Stimulated activated CD4-positive, alpha-beta T cell treated with anti-CD3 and anti-CD28 coated beads, TNF-alpha, amount 100 ng/mL, for 1 hour (primary cell): ENCODE measurements at places on chromosomes 12 and 14.

DNA sequence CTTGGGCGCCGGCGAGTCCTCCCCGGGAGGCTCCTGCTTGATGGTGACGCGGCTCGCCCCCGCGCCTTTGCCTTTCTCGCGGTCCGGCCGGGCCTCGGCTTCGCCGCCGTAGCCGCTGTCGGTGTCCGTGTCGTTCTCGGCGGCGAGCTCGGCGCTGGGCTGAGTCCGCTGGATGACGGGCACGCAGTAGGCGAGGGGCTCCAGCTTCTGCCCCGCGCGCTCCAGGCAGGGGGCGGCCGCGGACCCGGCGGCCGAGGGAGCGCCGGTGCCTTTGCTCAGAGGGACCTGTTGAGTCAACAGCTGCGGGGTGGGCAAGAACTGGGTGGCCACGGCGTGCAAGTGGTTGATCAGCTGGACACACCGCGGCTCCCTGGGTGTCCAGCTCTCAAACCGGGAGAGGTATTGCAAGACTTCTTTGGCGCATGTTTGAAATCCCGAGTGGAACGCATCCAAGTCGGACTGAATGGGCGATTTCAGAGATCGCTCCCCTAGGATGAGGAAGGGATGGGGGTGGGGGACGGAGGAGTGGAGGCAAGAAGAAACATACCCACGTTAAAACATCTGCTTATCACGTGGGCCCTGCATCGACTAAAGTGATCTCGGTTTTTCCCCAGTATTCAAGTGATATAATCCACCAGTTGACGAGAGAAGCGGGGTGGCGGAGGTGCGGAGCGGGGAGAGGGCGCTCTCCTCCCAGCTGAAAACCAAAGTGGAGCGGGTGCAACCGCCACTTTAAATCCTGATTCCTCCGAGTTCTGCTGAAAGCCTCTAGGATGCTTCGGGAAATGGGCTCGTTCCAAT, 2.0 kb downstream of the BHLHE41 start:
- no peak for DNase-seq

DNA sequence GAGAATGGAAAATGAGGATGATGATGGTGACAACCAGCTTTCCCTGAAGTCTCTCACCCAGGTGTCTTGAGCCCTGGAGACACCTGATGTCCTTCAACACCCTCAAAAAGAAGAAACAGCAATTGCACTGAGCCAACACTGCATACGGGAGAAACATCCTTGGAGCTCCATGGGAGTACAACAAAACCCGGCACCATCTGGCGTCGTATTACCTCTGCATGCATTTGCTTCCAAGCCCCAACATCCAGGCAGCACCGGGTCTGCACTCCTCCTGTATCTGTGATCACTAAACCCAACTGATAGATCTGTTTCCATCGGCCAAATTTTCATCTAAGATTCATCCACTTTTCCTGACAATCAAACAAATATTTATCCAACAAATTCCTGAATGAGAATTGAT, 249.9 kb downstream of the DPF3 start:
- no peak for DNase-seq

GRCh38 chr12:51033457-51034089, 7.4 kb upstream of the SLC11A2 start:
- no peak for DNase-seq

DNA sequence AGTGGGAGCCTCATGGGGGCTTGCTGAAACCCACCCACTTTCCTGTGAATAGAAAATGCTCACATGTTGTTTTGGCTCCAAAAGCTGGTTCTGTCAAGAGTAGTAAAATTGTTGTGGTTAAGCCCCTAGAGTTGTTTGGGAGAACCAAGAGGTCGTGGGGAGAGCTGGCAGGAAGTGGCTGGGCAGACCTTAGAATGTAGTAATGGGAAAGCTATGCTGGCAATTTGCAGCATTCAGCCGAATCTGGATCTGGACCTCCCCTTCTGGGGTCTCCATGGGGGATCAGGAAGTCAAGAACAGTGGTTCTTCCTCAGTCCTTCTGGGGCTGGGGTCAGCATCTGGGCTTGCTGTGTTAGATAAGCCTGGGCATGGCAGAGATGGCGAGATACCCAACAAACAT, 150.6 kb upstream of the TBX3 start:
- DNase-seq = no peak
